ENCODE measurements at places on chromosomes 2 and 18.

DNA sequence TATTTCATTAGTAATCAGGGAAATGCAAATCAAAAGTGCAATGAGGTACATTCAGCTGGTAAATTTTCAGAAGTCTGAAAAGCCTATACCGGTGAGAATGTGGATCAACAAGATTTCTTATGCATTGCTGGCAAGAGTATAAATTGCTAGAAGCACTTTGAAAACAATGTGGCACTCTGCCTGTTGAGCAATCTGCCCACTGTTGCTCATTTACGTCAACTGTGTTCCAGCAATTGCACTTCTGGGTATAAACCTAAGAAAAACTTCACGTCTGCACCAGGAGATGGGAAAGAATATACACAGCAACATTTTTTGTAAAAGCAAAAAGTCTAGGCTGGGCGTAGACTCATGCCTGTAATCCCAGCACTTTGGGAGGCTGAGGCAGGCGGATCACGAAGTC, 40.8 kb downstream of the MTERF4 start:
- no peak for DNase-seq

DNA sequence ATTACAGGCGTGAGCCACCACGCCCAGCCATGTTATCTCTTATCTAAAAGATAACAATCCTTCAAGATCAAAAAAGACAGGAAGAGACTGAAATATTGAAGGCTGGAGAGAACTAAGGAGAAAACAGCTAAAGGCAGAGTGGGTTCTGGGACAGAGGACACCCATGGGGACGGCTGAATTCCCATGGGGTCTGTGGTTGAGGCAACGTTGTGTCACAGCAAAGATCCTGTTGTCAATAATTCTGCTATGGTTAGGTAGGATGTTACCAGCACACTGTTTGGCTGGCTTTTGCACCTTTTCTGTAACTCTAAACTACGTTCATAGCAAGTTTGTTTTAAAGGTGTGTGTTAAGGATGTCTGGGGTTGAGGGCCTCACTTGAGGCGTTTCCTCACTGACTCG, 137.7 kb upstream of the APCDD1 start:
- no peak for DNase-seq

GRCh38 chr18:42025974-42026625, 71.1 kb downstream of the PIK3C3 start:
- no peak for DNase-seq

GRCh38 chr2:159290289-159290907, 3.9 kb upstream of the WDSUB1 start:
- no peak for DNase-seq

DNA sequence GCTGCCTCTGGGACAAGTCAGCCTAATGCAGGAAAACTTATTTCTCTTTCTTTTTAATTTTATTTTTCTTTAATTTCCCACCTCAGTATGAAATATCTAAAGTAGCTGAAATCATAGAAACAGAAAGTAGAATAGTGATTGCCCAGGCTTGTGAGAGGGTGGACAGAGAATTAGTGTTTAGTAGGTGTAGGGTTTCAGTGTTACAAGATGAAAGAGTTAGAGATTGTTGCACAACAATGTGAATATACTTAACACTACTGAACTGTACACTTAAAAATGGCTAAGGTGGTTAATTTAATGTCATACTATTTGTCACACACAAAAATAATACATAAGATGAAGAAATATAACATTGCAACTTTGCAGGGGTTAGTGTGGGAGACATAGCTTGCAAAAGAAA, 80.8 kb downstream of the NAT8 start:
- DNase-seq: no peak

DNA sequence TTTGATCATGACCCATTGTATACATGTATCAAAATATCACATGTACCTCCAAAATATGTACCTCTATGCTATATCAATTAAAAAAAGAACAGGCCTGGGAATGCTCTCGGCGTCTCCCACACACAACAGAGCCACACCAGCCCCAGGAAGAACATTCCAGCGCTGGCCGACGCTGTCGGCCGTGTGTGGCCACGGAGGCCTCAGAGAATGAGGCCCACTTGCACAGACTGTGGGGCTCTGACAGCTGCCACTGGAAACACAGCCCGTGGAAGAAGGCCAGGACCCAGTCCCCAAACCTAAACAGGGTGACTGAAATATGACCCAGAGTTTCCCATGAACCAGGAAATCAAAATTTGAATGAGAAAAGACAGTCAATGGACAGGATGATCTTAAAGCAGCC, 69.7 kb downstream of the EIPR1 start:
- no peak for DNase-seq

GRCh38 chr18:74012954-74013630, 134.5 kb downstream of the FBXO15 start:
- DNase-seq: no peak
